Fibroblast of lung (primary cell): ENCODE measurements at places on chromosomes 5 and 9. TPM values are rescaled to one million over a fixed set of nuclear protein-coding genes. Genes with fewer than 3 reads are reported as not detected.

DNA sequence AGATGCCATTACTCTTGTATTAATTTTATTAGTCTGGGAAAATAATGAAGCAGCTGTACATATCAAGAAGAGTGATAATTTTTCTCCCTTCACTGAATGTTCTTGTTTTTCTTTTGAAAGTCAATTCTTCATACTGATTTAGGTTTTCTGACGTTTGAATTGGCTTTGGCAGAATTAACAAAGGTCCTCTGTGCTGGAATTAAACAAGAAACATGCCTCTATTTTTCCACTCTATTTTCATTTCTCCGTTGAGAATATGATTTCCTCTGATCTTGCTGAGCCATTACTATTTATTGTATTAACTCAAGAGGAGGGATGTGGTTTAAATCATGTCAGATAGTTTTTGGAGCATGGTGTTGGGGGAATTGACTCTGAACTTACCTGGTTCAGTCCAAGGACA is 42.3 kb downstream of the ANKDD1B start:
- DNase-seq: no peak

Gene NR5A1
- total RNA-seq: not detected in 2 replicates

DNA sequence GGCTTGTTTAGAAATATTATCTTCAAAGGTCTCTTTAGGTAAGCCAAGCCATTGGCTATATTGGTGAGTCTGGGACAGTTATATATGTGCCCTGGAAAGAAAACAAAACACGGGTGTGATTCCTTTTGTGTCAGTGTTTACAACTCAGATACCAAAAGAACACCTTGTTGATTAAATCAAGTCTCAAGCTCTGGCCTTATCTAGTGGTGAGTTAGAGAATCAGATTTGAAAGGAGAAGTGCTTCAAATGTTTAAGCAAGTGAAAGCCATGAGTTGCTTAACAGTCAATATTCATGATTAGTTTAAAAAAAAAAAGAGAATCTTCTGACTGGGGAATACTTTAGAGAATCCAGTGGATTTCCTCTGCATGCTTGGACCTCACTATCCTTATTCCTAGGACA is 68.3 kb downstream of the IQGAP2 start:
- DNase-seq: no peak

DNA sequence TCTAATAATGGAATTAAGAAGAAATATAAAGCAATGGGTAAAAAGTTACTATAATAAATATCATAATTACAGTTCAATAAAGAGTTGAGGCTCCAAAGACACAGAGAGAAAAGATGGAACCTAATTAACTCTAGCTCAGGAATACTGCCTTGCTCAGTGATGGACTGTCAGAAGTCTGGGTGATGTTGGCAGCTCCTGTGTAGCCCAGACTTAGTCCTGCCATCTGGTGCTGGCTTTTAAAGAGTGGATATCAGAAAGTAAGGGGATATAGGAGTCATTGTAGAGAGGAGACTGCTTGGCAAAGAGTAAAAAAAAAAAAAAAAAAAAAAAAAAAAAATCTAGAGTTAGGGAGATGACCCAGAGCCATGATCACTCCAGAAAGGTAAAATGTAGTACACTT is 551.9 kb upstream of the DMAC1 start:
- DNase-seq: no peak

DNA sequence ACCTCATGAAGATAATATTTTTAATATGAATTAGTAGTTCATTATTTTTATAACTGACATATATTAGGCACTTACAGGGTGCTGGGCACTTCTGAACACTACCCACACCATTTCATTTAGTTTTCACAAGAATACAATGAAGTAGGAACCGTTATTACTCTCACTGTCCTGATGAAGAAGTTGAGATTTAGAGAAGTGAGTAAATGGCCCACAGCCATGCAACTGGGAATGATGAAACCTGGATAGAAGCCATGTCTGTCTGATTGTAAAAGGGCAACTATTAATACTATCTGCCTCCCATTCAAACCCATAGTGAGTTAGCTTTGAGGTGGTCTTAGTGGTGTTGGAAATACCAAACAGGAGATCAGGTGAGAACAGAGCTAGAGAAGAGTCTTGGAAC is 29.6 kb upstream of the OTULINL start:
- no peak for DNase-seq

DNA sequence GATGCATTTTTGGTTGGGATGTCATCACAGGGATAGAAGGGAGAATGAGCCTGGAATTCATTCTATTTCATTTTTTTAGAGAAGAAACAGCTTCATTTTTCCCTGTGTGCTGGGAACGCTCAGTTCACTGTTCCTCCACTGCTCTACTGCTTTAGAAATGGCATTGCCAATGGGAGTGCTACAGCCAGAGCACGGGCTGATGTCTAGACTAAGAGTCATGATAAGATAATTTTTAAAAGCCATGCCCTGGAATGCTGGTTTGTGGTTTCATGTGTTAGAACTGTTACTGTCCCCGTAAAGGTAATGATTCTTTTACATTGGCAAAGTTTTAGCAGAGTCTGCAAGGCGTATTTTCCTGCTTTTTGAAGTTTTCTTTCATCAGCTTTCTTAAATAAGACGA is 119.6 kb downstream of the SEMA6A start:
- DNase-seq: peak; percentile 82

Gene LMX1B
- not detected in 2 replicates for total RNA-seq

GRCh38 chr5:133723651-133724366 is 111.5 kb upstream of the FSTL4 start:
- DNase-seq: no peak

DNA sequence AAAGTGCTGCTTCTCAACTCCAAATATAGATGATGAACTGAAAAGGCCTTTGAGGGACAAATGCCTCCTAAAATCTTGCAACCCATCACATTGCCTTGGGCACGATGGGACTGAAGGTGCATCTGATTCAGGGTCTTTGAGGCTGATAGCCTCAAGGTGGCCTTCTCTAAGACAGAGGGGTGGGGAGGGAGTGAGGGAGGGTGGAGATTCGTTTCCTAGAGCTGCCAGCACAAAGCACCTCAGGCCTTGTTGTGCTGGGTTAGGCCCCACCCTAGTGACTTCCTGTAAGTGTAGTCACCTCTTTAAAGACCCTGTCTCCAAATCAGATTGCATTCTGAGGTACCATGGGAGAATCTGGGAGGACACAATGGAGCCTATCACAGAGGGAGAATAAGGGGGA is 57.1 kb downstream of the BARX1 start:
- no peak for DNase-seq

Gene SEMA6A
- total RNA-seq: 0.17 and 0.26 TPM in 2 replicates

GRCh38 chr9:110048976-110049698 is 158.8 kb downstream of the C9orf152 start:
- DNase-seq: peak; percentile 40

DNA sequence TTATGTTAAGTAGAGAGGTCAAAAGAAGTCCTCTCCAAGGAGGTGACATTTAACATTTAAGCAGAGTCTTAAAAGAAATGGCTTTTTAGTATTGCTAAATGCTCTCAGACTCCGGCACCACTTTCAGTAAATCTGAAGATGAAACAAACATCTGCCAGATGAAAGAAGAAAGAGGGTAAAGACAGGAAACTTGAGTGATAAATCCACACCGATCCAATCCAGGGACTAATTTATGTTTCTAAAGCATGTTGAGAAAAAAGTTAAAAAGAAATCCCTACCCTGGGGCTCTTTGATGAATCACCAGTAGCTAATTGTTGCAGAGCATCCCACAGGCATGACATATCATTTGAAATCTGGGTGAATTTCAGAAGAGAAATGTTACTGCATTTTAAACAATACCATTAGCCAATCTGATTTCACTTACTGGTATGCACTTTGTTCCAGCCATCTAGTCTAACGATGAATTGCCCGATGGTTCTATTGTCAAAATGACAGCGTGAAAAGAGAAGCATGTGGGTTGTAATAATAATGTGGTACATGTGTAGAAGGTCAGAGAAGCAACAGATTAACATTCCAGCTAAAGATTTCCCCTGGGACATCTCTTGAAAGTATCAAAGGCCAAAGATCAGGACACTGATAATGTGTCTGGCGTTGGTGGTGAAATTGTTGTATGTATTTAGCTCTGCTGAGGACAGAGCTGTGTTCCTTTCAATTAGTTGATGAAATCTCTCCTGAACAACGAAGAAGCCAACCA is 485.7 kb downstream of the CSNK1G3 start:
- DNase-seq: peak; percentile 29

Gene FBP2
- not detected in 2 replicates for total RNA-seq

Gene DEPDC1B
- 2.1 and 2.5 TPM in 2 replicates for total RNA-seq

Gene ZDHHC11B
- under 0.01 TPM in 2 replicates for total RNA-seq

DNA sequence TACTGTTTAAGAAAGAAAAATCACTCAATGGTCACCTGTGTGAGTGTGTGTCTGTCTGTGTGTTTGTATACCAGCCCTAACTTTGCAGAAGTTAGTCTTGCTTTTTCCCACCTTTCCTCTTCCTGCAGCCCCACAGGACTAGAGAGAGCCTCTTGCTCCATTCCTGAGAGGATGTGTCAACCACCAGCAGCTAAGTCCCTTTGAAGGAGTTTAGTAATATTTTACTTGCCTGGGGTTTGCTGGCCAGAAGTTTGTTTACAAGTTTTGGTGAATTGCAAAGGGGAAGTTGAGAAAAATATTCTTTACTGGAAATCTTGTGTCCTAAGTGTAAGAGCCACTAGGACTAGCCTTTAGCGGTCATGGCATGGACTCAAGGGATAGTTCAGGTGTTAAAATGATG is 316.2 kb downstream of the BRINP1 start:
- DNase-seq: no peak

DNA sequence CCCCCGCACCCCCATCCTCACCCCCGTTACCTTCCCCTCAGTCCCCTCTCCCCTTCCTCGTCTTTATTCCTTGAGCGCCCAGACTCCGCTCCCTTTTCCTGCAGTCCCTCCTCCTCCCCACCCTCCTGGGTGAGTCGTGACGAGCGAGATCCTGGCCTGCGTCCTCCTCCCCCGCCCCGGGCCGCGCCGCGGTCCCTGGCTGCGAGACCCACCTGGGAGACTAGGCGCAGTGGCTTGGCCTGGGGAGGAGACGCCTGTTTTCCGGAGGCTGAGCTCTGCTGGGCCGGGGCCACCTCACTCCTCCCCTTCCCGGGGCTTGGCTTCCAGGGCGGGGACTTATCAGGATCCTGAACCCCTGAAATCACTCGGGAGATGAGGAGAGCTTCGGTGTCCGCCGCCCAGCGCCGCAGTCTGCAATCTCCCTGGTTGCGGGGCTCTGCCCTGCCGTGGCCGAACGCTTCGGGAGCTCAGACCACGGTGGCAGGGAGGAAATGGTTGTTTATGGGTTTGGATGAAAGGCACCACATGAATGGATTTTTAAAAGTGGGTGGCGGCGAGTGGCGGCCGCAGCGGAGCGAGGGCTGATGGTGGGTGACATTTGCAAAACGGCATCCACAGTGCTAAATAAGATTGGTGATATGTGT is 984 bp downstream of the STXBP1 start:
- peak; percentile 57 for DNase-seq

DNA sequence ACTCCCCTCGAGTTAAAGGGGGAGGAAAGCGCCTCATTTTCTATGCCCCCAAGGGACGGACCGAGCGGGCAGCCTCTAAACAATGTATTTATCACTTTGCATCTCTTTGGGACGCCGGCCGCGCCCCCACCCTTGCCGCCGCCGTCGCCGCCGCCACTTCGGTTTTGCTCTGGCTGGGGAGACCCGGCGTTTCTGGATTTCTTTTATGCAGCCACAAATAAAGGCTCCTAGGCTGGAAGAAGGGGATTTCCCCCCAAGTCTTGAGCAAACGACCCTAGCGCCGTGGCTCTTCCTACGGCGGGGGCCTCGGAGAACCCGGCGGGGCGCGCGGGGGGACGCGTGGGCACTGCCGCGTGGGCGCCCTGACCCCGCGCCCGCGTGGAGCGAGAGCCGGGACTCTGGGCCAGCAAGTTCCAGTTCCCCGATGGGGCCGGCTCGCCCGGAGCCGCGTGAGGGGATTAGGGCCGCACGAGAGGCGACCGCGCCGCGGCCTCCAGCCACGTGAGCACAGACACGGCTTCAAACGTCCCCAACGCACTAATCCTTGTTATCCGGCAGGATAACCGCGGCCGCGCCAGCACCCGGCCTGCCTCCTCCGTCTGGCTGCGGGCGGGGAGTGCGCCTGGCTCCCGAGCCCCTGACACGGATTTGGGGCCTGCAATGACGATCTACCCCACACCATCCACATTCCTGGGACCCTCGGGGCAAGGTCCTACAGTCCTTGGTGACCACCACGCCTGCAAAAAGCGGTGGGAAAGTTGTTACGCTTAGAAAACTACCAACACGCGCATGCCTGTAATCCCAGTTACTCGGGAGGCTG is 7.9 kb upstream of the NEUROG1 start:
- DNase-seq: no peak

DNA sequence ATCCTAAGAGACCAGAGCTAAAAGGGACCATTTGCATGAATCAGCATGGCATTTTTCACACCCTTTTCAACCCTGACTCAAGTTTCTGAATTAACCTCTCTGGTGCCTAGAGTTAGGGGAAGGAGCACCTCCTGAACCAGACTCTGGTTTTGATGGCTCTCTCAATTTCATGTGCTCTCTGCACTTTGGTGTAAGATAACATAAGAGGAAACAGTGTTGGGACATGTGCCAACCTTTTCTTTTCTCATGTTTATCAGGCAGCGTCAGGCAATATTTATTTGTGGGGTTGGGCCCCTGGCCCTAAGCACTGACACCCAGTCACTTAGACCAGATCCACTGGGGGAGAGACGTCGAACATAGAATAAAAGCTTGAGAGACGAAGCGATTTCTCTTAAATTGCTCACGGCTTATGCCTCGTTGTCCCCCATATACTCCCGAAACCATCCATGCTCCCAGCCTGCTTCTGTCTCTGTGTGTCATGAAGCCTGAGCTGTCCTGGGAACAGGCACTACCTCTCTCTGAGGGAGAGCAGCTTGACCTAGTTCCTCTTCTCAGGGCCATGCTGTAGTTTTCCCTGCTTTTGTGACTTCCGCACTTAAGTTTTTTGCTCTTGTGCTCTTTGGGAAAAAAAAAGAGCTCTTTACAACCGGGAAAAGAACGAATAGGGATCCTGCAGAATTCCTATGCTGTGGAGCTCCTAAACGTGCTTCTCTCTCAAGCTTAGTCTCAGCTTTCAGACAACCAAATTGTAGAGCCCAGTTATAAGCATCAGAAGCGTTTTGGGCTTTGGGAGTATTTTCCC is 195.7 kb downstream of the NR3C1 start:
- no peak for DNase-seq

DNA sequence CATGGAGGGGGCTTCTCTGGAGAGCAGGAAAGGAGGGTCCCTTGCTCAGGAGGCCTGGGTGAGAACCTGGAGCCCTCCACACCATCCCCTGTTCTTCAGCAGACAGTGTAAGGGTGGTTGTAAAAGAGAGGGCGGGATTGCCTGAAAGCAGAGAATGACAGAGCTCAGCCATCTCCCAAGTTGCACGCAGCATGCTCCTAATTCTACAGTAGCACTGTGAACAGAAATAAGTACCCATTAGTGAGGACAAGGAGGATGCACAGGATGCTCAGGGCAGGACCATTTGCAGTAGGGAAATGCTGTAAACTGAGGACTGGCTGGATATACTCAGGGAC is 8.4 kb downstream of the CCDC69 start:
- no peak for DNase-seq

- DNase-seq: peak; percentile 59
Observed at GRCh38 chr9:125460346-125460745, 198.7 kb downstream of the GAPVD1 start.

DNA sequence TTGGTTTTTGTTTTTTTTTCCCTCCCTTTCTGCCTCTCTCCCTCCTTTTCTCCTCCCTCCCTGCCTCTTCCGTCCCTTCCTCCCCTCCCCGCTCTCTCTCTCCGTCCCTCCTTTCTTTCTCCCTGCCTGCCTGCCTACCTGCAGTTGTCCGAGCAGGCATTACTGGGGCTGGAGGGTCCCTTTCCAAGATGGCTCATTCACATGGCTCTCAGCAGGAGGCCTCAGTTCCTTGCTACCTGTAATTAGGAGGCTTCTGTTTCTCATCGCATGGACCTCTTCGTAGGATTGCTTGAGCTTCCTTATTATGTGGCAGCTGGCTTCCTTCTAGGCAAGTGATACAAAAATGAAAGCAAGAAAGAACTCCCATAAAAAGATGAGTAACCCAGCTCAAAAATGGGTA is 8.0 kb downstream of the RGS3 start:
- no peak for DNase-seq
